Keratinocyte (primary cell): ENCODE measurements at places on chromosomes 7 and 10.

- no peaks in the 10 kb centered on the region for H3K36me3 ChIP-seq
- DNase-seq: no peak
- no peaks in the 10 kb centered on the region for H3K4me1 ChIP-seq
- peaks cover 16% of the 10 kb centered on the region for H3K27me3 ChIP-seq
These were observed 275.9 kb downstream of the SKAP2 start for GRCh38 chr7:26588511-26588910.

DNA sequence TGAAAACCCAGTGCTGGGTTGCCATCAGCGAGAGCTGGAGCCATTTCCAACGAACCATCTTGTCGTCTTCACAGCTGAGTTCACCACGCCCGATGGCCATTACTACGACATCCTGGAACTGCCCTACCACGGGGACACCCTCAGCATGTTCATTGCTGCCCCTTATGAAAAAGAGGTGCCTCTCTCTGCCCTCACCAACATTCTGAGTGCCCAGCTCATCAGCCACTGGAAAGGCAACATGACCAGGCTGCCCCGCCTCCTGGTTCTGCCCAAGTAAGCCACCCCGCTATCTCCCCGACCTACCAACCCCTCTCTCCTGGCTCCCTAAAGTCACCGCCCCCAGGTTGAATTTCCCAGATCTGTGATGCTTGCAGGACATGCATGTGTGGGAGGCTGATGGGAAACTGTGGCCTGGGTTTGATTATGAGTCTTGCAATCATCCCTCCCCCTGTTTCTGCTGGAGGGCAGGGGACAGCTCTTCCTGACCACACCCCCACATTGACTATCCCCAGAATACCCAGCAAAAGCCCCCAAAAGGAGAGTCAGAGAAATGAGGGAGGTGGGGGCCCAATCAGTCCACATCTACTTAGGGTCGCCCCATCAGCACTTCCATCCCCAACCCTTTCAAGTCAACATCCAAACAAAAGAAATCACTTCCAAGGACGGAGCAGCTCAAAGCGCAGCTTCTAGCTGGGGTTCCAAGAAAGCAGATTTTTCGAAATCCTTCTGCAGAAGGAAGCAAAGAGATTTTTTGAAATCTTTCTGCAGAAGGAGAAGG, 6.9 kb downstream of the SERPINE1 start:
- H3K27me3 ChIP-seq: no peaks in the 10 kb centered on the region
- peaks cover 45% of the 10 kb centered on the region for H3K4me1 ChIP-seq
- H3K36me3 ChIP-seq: peaks cover 39% of the 10 kb centered on the region
- no peak for DNase-seq

GRCh38 chr7:2230226-2230625, 2.5 kb downstream of the MAD1L1 start:
- H3K27me3 ChIP-seq: no peaks in the 10 kb centered on the region
- no peak overlapping the region for H3K4me3 ChIP-seq
- DNase-seq: no peak
- no peak overlapping the region for H3K27ac ChIP-seq
- peaks cover 18% of the 10 kb centered on the region for H3K4me1 ChIP-seq
- peaks cover 17% of the 10 kb centered on the region for H3K36me3 ChIP-seq

DNA sequence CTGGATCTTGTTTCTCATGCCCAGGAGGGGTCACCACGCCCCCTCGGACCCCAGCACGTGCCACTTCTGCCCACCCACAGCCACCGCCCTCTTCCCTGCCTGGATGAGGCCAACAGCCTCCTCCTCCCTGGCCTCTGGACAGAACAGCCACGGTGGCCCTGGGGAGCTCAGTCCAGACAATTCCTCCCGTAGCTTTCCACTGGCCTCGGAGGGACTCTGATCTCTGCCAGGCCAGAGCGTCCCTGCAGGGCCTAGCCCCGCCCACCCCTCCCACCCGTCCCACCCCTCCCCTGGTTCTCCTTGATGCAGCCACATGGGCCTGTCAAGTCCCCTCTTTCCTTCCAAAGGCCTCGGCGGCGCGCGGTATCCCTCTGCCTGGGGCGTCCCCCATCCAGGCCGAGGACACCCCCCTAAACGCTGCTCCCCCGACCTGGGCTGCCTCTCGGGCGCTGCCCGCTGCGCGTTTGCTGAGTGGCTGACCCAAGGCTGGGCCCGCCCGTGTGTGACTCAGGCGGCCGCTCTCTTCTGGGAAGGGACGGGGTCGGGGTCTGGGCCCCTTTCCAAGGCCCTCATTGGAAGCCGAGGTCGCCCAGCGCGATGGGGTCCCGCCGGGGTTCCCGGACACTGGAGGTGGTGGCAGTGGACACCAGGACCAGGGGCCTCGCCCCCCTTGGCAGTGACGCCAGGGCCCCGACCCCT, 557 bp downstream of the TMEM120A start:
- H3K4me1 ChIP-seq: peaks cover 4% of the 10 kb centered on the region
- no peaks in the 10 kb centered on the region for H3K27me3 ChIP-seq
- peaks cover 11% of the 10 kb centered on the region for H3K36me3 ChIP-seq
- H3K4me3 ChIP-seq: peak overlapping the region; percentile 76

DNA sequence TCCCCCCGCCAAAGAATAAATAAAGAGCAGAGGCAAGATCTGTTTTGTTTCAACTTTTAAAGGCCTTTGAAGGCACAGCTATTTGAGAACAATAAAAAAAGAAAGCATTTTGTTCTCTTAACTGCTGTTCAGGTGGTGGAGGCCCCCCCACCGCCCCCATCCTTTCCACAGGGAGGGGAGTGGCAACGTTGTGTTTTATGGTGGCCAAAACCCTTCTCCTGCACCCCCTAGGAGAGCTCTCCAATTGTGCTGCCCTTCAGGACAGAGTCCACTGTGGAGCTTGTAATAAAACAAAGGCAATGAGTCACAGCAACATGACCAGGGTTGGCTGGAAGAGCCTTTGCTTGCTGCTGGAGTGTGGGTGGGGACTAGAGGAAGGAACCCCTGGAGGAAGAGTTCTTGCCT, 987.9 kb downstream of the KCNMA1 start:
- H3K27me3 ChIP-seq: no peaks in the 10 kb centered on the region
- H3K27ac ChIP-seq: no peak overlapping the region
- H3K36me3 ChIP-seq: no peaks in the 10 kb centered on the region
- no peak for DNase-seq

DNA sequence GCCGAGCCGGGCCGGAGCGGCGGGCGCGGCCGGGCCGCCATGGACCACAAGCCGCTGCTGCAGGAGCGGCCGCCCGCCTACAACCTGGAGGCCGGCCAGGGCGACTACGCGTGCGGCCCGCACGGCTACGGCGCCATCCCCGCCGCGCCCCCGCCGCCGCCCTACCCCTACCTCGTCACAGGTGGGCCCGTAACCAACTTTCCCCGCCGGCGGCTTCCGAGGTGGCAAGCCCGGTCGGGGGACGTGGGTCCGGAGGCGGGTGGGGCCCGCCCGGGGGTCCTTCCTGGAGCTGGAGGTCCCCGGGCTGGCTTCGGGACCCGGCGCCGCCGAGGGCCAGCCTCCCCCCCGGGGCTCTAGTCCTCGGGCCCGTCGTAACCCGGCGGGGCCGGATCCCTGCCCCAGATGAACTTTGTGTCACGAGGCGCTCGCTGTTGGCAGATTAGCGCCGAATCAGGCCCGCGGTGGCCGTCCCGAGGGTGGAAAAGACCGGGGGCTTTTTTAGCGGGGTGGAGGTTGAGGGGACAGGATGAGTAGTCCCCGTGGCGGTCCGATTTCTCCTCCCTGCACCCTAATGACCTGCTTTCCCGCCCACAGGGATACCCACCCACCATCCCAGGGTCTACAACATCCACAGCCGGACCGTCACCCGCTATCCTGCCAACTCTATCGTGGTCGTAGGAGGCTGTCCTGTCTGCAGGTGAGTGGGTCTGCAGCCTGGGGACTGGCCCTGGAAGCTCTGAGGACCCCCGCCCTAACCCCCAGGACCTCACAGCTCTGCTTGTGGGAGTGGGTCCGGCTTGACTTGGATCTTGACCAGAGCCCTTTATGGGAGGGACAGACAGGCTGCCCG, 496 bp downstream of the BRI3 start:
- peak overlapping the region; percentile 78 for H3K27ac ChIP-seq
- no peak for DNase-seq

DNA sequence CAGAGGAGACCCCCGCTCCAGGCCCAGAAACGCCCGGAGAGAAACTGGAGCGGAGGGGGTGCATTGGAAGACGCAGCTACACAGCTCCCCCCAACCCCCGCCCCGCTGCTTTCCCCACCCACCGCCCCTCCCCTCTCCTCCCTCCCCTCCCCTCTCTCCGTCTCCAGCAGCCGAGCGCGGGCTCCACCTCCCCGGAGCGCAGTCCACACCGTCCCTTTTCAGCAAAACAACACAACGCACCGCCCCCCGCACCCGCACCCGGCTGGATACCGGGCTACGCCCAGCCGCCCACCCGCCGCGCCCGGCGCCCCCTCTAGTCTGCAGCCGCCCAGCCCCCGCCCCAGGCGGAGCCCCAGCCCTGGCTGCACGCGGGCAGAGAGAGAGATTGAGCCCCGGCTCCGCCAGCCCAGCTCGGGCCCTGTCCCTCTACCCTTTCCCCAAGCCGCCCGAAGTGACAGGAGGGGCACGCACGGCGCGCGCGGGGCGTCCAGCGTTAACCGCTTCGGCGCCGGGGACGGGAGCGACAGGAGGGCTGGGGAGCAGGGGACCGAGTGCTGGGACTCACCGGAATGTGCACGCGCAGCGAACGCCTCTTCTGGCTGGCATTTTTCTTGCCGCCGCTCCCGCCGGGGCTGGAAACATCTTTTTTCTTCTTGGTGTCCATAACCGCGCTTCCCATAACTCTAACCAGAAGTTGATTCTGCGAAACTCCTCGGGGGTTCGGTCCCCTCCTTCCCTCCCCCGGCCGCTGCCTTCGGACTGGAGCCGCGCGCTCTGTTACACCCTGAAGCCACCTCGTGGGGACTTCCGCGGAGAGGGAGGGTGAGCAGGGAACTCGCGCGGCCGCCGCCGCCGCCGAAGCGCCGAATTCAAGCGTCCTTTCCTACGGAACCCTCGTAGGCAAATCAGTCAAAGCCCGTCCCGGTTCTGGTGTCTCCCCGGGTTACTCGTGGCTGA, 695 bp downstream of the PRKAG2 start:
- H3K27me3 ChIP-seq: peaks cover 45% of the 10 kb centered on the region
- H3K4me1 ChIP-seq: peaks cover 14% of the 10 kb centered on the region
- H3K27ac ChIP-seq: no peak overlapping the region
- no peaks in the 10 kb centered on the region for H3K36me3 ChIP-seq
- peak overlapping the region; percentile 42 for H3K4me3 ChIP-seq

DNA sequence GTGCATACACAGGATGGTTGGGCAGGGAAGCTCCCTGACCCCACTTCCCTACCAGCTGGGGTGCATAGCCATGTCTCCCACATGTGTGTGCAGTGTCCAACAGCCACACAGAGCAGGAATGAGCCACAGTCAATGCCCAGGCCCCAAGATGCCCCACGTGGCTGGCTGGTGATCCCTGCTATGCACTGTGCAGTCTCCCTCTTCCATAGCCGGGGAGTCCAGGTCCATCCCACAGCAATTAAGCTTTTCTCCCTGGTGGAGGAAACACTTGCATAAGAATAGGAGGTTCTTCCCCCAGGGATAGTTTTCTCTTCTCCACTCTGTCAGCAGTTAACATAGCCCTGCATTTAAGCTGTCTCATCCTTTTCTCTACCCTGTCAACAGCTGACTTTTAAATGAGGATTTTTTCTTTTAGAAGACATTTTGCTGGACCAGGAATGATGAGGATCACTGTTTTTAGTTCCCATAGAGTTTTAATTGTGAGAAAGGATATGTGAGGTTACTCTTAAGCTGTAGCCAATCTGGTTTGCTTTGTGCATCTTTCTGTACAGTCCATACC, 396.5 kb upstream of the VWC2 start:
- no peaks in the 10 kb centered on the region for H3K4me1 ChIP-seq
- DNase-seq: no peak
- H3K27ac ChIP-seq: no peak overlapping the region
- no peaks in the 10 kb centered on the region for H3K36me3 ChIP-seq
- no peak overlapping the region for H3K4me3 ChIP-seq

DNA sequence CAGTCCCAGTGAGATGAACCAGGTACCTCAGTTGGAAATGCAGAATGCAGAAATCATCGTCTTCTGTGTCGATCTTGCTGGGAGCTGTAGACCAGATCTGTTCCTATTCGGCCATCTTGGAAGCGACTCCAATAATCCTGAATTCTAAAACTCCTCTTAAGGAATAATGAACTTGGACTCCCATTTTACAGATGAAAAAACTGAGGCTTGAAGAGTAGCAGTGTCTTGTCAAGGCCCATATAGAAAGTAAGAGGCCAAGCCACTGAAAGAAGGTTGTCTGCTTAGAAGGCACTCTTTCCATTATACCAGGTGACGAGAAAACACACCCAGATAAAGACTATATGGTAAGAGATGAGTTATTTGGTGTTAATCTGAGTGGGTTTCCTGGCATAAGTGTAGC, 148.6 kb upstream of the LAMB4 start:
- no peak overlapping the region for H3K27ac ChIP-seq
- no peak for DNase-seq
- peaks cover 2% of the 10 kb centered on the region for H3K4me1 ChIP-seq
- H3K36me3 ChIP-seq: no peaks in the 10 kb centered on the region

- H3K4me3 ChIP-seq: no peak overlapping the region
- no peak overlapping the region for H3K27ac ChIP-seq
- H3K36me3 ChIP-seq: no peaks in the 10 kb centered on the region
- peaks cover 10% of the 10 kb centered on the region for H3K4me1 ChIP-seq
These were observed 57.1 kb upstream of the ABLIM1 start for GRCh38 chr10:114715171-114715670.
